ENCODE measurements at places on chromosomes 12 and 14.
A peak's percentile ranks its signal among the peaks of the same experiment; 100 is the strongest.

- no peak for DNase-seq
Observed at GRCh38 chr14:104531421-104532190, 48.0 kb upstream of the C14orf180 start.

DNA sequence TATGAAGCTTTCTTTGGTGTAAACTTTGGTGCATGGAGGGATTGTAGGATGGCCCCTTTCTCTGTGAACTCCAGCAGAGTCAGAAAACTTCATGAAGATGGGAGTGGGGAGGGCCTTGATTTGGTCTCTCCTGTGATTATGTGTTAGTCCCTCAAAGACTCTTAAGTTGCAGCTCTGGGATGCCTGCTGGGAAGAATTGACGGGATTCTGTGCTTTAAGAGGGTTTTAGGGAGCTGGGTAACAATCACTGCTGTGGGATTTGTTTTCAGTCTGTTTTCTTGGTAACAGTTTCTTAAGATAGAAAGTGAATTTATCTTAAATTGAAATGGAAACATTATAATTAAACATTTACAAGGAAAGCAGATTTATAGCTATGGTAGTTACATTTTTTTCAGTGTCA is 378.1 kb downstream of the AACS start:
- DNase-seq: no peak

DNA sequence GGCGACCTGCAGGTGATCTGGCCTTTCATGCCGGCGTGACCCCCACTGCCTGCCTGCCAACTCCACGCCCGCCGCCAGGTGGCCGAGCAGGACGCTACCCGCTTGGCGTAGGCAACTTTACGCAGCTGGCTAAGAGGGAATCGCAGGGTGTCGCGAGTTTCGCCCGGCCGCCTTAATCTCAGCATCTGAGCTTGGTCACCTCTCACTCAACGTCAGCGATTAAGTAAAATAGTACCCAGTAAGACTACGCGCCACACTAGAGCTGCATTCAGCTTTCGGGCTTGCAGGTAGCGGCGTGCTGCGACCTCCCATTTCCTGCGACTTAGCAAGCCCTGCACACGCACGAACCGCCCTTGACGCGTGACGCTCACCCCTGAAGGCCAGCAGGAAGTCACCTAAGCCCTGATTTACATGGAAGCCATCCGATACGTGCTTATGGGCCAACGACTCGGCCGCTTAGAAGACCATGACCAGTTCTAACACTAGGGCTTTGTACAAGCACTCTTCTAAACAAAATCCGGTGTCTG is 33.2 kb downstream of the WBP11 start:
- DNase-seq: peak; percentile 74

- peak; percentile 45 for DNase-seq
Observed at GRCh38 chr12:19739195-19739776, 300.0 kb downstream of the AEBP2 start.

- DNase-seq: peak; percentile 69
Observed at GRCh38 chr12:94640134-94640928, 10.0 kb downstream of the TMCC3 start.

DNA sequence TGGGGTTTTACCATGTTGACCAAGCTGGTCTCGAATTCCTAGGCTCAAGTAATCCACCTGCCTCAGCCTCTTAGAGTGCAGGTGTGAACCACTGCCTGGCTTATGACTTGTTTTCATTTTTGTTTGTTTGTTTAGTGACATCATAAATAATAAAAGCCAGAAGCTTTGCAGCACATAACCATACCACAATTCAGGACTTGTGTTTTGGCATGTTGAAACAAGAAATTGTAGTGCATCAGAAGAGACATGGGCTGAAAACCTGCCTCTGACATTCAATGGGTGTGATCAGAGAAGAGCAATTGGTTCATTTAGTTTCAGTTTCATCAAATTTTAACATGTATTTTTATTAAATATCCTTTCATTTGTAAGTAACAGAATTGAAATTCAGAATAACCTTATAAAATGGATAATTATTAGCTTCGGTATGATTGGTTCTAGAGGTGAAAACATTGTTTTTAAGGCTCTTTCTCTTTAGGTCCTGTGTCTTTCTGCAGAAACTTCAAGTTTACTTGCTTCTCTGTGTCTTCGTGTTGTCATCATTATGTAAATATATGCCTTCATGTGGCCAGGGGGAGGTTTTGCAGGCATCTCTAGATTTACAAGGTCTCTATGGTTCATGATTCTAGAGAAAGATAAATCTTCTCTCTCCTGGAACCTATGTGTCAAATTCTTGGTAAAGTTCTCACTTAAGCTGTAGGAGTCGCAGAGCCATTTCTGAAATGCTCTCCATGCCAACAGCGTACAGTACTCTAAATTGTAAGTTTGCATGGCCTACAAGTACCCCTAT is 312.0 kb downstream of the KCNC2 start:
- no peak for DNase-seq

- DNase-seq: no peak
Observed at GRCh38 chr12:25793196-25793595, 165.3 kb upstream of the RASSF8 start.

DNA sequence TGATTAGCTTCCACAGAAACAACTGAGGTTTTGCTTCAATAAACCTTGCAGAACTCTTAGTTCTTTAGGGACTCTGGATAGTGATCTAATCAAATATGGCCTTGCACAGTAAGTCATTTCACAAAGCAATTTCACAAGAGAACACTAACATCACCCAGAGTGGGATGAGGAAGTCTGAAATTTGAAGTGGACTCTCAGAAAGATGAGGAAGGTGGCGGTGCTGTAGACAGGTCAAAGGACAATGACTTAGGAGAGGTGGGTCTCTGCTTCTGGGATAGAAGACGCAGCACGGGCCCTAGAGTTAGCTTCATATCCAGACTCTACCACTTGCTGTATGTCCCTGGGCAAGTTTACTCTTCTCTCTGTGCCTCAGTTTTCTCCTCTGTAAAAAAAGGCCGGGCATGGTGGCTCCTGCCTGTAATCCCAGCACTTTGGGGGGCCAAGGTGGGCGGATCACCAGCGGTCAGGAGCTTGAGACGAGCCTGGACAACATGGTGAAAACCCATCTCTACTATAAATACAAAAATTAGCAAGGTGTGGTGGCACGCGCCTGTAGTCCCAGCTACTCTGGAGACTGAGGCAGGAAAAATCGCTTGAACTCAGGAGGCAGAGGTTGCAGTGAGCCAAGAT is 18.9 kb downstream of the FOS start:
- DNase-seq: no peak

GRCh38 chr12:579420-580110 is 83.7 kb downstream of the NINJ2 start:
- DNase-seq: no peak

DNA sequence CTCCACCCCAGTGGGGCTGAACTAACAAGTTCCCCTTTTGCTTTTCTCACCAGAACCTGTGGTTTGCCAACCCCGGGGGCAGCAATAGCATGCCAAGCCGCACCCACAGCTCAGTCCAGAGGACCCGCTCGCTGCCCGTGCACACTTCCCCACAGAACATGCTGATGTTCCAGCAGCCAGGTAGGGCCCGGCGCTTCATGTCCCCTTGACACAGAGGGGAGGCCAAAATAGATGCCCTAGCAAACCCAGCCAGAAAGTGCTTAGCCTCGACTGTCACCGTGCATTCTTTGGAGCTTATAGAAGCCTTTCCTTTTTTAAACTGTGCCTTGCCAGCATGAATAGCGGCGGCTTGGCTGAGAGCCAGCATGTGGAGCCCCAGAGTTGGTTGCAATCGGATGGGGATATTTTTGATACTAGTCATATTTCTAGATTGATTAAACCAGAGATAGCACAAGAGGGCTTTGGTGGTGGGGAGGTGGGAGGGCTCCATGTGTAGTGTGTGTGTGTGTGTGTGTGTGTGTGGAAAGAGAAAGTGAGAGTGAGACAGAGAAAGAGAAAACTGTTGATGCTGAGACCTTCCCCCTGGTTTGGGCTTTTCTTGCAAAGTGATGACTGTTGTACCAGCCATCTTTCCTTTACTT is 126.1 kb downstream of the GCH1 start:
- DNase-seq: peak; percentile 50

DNA sequence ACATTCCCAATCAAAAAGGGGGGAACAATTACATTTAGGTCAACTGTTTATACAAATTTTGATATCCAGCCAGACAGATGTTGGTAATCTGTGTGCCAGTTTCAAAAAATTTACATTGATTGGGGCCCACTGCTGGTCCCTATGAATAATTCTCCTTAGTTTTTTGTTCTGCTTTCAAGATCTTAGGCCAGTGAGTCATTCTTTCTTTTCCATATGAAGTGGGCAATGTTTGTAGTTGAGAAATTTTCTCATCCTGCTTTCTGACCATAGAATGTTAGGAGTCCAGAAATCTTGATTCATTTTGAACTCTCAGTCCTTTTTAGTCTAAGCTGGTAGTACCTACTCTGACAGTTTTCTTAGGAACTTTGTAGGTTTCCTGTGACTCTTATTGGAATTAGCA is 244.3 kb downstream of the DIO2 start:
- DNase-seq: no peak

DNA sequence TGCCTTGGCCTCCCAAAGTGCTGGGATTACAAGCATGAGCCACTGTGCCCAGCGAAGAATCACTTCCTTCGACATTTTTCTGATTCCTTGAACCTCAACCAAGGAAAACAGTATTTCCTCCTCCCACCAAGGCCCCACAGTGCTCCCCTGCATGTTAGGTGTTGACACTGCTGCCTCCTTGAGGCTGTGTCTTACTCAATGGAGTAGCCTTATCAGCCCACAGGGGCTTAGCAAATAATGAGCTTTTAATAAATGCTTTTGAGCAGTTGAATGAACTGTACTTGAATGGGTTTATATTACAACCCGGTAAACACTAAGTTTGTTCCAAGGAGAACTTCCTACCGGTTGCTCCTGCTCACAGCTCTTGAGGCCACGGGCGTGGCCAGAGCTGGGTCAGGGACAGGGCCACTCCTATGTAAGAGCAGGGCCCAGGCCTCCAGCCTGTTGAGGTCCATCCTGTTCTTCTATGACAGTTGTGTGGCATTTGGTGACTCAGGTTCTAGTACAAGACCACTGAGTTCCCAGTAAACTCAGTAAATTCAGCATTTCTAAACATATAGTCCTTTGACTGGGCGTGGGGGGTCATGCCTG is 36.8 kb upstream of the TUBA1A start:
- no peak for DNase-seq

DNA sequence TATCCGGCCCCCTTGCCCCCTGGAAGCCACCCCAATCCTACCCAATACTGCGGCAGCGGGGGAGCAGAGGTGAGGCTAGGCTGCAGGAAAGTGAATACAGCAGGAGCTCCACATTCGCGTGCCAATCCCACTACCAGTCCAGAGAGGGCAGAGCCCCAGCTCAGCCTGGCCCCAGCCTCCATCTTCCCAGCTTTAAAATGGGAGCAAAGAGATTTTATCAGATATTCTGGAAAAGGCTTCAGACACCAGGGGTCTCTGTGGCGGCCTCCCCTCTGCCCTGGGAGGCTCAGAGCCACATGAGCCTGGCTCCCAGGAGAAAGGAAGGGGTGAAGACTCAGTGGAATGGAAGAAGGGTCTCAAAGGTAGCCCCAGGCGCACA is 72.7 kb downstream of the NCOR2 start:
- no peak for DNase-seq

GRCh38 chr12:17528394-17528793 is 561.6 kb downstream of the RERGL start:
- no peak for DNase-seq

DNA sequence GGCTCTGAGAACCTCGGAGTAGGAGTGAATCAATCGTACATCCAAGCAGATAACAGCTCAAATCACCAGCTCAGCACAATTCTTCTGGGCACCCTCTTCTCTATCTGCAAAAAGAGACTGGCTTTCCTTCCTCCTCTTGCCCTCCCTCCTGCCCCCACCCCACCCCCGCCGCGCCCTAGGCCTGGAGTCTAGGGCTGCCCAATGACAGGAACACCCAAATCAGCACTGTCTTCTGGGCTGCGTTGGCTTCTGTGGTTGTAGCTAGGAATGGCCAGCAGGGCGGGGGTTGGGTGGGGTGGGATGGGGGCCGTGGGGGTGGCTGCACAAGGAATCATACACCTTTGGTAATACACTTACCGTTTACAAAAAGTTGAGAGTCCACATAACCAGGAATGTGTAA is 28.0 kb upstream of the TMCC3 start:
- no peak for DNase-seq

DNA sequence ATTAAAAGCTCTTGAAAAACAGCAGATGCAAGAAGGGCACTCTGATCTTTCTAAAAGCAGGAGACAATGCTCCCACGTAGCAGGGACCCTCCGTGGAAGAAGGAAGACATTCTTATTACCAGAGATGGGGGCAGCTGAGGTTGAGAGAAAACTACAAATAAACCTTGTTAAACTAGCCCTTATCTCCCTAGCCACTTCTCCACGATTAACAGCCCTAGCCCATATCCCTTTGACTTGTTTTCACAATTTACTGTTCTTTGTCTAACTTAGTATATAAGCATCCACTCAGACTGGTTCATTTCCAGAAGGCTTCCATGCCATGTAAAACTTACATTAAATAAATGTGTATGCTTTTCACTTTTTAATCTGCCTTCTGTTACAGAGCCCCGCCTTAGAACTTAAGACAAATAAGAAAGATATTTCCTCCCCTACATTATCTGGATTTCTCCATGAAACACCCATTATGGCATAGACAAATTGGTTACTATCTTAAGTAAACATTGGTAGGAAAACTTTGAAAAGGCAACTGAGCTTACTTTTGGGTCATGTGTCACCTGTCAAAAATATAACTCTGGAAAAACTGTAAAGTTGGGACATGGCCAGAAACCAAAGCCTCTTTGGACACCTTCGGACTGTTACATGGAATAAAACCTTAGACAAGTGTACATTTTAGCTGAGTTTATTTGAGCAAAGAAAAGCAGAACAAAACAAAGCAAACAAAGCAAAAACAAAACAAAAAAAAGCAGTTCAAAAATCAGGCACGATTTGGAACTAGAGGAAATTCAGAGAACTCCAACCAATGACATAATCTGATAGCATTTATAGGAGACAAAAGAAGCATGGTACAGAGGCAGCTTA is 4.9 kb upstream of the RNASE1 start:
- no peak for DNase-seq

DNA sequence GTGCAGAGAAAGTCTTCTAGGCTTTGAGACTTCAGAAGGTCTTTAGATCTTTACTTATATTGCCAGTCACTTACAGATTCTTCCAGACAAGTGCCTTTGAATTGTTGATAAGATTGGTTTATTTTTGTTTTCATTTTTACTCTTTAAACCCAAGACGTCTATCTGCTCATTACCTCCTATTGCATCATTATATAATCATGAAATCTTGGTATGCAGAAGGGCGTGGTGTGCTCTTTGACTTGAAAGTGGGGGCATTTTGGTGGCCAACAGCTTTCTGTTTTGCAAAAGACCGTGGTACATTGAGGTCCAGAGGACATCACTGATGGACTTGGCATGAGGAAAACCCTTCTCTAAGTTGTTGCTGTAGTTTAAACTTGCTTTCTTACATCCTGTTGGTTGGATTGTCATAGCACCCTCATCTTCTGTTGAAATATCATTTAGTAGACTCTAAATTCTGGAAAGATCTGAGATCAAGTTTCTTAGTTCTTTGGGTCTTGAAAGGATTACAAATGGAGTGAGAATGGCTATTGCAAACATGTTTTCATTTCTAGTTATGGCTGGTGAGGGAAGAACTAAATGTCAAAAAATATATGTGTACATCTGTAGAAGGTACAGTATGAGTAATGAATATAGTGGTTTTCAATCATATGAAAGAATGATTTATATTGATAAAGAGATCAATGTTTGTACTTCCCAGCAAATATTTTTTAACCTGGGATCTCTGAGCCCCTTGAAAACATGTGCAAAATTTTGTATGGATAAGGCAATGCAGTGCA is 441.8 kb downstream of the NRXN3 start:
- DNase-seq: no peak

- DNase-seq: no peak
Observed at GRCh38 chr14:97452314-97452713, 655.1 kb downstream of the VRK1 start.

- DNase-seq: no peak
Observed at GRCh38 chr14:95611293-95611880, 74.8 kb upstream of the TCL1B start.

Data from GM10248 (cell line).